NCI-H187 treated with DMSO at 0.1 percent for 48 hours (cell line): ENCODE measurements at places on chromosomes 3 and 15.

- DNase-seq, result no peak
These were observed 134.2 kb upstream of the IGF1R start for GRCh38 chr15:98514034-98514622.

GRCh38 chr3:174495311-174495710, 363.8 kb upstream of the NAALADL2 start:
- DNase-seq, result no peak

- DNase-seq, result no peak
These were observed 78.5 kb downstream of the MRPL46 start for GRCh38 chr15:88388686-88389085.

- no peak for DNase-seq
These were observed 21.6 kb downstream of the CPN2 start for GRCh38 chr3:194329583-194329965.

DNA sequence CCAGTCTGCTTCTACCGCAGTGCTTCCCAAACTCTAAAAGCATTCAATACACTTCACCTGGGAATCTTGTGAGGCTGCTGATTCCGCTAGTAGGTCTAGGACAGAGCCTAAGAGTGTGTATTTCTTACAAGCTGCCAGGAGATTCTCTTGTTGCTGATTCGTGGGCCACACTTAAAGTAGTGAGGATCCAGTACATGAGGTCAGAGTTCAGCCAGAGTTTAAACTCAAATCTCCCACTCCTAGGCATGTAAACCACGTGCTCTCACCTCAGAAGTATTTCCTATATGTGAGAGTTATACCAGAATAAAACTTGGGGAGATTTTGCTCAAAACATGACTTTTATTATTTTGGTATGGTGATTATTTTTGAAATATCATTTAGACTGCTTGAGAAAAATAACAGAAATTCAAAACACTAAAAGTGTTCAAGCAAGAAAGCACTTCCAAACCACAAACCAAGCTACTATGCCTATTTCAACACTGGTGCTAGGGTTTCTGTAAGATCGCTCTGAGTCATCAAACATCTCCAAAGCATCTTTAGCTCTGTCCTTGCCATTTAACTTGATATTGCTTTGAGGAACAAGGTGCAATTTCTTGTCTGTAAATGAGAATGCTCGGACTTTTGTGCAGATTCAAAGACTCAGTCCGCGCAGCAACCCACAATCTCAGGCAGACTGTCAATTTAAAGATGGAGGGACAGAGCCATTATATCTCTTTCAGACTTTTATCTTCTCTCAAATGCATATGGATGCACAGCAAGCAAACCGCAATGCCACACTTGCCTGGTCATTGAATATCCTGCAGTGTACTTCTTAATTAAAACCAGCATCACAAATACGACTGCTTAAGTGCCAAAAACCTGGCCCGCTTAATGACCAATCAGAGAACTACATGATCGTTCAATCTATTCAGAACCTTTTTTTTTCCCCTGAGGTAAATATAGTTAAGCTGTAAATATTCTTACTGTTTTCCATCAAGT, 59.8 kb downstream of the AGTR1 start:
- no peak for DNase-seq
